Nephron progenitor cell (in vitro differentiated cells): ENCODE measurements at places on chromosomes 1 and 21.

DNA sequence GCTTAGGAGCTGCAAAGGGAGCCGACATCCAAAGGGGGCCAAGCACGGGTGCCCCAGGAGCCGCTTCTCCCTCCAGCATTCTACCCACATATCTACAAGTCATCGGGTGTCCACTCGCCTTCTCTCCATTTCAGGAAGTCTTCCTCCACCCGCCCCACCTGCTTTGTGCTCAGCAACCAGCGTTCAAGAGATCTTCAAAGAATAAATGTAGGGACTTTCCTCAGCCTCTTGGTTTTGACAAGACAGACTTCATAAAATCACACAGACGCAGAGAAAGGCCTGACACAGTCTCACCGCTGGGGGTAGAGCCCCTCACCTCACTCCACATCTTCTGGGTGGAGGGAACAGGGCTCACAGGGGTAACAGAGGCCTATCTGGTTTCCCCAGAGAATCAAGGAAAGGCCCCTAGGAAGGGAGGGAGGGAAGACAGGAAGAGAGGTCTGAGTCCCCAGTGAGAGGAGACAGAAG lies 49.5 kb downstream of the SSBP3 start:
- no peak for DNase-seq

DNA sequence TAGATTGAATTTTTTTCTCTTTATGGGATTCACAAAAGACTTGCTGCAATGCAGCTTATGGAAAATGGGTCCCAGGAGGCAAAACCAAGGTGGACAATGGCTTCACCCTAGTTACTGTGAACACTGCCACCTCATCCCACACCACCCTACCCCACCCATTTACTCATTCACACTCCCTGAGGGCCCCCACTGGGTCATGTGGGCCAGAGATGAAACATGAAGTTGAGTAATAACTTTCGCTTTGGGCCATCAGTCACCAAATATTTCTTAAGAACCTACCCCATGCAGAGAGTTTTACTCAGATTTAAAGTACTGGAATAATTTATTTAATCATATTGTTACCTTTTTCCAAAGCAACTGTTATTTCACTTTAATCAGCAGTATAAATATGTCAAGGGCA lies 191.8 kb downstream of the TPR start:
- no peak for DNase-seq

GRCh38 chr1:246805135-246805716 lies 81.0 kb downstream of the SCCPDH start:
- no peak for DNase-seq

- DNase-seq: no peak
These were observed 31.3 kb upstream of the ANGPTL7 start for GRCh38 chr1:11157867-11158266.

- no peak for DNase-seq
These were observed 17.8 kb upstream of the VHLL start for GRCh38 chr1:156316909-156317308.

- DNase-seq: no peak
These were observed 189.3 kb upstream of the EDN2 start for GRCh38 chr1:41673806-41674205.
